Sciatic nerve (tissue), 2 donors: ENCODE measurements at places on chromosomes 16 and 17. TPM values are rescaled to one million over a fixed set of nuclear protein-coding genes. Genes with fewer than 3 reads are reported as not detected.

The TRIM72 gene
- 0.40 TPM for total RNA-seq

The NUP93 gene
- 74.0 TPM for total RNA-seq

The ZNF597 gene
- total RNA-seq = 3.2 TPM

The ADAD2 gene
- not detected for total RNA-seq

The CDH5 gene
- 108 TPM for total RNA-seq

The DECR2 gene
- total RNA-seq = 10.4 TPM
